ENCODE measurements at places on chromosomes 4 and X.

DNA sequence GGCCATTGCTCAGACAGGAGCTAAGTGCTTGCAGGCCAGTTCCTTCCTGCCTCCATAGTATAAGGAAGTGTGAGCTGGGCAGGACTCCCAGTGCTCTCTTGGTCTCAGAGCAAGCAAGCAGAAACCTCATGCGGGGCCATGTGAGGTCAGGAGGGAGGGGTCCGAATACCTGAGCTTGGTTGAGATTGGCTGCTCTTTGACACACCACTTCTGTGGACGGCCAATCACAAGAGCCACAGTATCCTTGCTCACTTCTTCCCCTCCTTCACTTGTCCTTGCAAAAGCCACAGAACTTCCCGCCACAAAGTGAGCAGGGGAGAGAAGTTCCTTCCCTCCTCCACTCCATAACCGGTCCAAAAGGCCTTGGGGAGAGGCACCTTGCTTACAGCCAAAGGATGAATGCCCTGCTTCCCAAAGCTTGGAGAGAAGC is 56.7 kb downstream of the PRPS1 start:
- no peak for DNase-seq

DNA sequence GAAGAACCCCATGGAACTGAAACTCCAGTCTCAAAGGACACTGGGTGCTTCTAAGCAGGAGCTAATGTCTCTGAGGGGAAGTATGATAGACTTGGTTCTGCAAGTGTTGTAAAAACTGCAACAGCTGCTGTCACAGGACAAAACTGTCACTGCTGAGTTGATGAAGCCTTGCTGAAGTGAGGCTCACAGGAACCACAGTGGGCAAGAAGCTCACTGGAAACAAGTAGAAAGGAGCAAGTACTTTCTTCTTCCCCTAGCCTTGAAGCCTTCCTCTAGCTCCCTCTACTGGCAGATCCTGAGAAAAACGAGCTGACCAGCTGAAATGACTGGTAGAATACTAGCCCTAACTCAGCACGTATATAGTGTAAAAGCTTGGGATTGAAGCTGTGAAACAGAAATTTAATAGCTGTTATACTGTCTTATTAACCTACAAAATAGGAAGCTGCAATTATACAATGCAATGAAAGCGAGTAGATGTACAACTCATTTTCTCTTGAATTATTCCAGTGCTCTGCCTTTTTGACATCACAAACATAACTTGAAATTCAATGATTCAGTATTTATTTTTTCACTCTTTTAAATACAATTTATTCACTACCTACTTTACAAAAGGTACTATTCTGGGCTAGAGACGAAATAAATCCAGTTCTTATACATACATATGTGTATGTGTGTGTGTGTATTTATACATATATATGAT is 91.4 kb downstream of the GABRB1 start:
- peak; percentile 14 for DNase-seq

DNA sequence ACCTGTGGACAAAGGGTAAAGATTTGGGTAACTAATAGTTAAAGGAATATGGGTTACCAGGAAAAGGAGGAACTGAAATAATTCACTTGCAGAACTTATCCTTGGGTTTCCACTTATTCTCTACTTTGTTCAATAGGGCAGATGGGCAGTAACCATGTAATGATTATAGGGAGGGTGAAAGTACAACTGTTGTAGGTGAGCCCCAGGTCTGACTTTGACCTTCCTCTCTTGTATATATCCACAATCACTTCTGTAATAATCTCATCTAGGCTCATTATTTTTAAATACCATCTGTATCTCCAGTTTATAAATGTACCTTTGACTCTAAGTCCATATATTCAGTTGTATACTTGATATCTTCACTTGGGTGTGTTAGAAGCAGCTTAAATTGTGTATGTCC is 32.1 kb downstream of the CXXC4 start:
- no peak for DNase-seq

- DNase-seq = no peak
These were observed 245.4 kb downstream of the DCLK2 start for GRCh38 chr4:150323406-150324325.

- peak; percentile 20 for DNase-seq
These were observed 164.4 kb downstream of the QDPR start for GRCh38 chr4:17347445-17347844.

DNA sequence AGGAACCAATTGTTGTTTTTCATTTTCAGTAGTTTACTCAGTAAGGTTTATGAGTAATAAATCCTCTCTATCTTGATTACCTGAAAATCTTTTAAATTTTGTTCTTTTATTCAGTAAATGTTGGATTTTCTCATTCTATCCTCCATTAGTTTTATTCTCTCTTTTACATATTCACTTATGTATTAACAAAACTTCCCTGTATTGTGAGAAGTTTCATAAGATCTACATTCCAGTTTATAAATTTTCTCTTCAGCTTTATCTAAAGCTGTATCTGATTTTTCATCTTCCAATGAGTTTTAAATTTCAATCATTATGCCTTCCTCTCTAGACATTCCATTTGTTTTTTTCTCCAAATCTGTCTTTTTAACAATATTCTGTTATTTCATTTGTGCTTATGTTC is 310.2 kb downstream of the UNC5C start:
- DNase-seq = no peak

DNA sequence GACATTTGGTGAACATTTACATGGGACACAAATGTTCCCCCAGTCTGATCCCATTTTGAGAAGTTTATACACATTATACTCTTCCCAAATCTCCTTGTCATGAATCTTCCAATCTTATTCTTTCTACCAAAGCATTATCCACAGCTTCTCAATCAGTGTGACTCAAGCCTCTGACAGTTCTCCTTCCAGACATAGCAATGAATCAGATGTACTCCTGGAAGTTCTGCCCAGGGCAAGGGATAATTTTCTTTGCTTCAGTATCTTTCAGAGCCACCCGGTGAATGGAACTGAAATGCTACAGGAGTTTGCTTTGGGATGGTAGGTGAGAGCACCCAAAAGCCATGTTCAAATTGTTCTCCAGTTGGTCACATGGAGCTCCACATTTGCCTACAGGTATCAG is 145.5 kb downstream of the ANXA5 start:
- no peak for DNase-seq

DNA sequence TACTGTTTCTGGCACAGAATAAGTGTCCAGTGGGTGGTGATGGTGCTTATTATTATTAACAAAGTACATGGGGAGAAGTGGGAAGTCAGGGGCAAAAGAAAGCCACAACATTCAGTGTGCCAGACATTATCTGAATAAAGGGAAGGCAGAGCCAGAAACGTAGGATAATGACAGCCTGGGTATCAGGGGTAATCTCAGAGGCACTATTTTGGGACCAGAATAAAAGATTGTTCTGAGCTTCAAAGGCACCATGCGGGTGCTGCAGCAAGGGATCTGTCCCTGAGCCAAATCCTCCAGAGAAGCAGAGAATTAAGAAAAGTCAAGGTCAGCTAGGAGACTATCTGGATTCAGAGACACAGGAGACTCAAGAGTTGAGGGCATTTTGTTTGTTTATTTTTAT is 328.8 kb upstream of the GATB start:
- no peak for DNase-seq

GRCh38 chr4:129490516-129490915 is 394.6 kb downstream of the C4orf33 start:
- no peak for DNase-seq

GRCh38 chr4:188117631-188118324 is 8.4 kb upstream of the TRIML2 start:
- no peak for DNase-seq

GRCh38 chrX:150219374-150220185 is 143.5 kb upstream of the MAMLD1 start:
- no peak for DNase-seq

DNA sequence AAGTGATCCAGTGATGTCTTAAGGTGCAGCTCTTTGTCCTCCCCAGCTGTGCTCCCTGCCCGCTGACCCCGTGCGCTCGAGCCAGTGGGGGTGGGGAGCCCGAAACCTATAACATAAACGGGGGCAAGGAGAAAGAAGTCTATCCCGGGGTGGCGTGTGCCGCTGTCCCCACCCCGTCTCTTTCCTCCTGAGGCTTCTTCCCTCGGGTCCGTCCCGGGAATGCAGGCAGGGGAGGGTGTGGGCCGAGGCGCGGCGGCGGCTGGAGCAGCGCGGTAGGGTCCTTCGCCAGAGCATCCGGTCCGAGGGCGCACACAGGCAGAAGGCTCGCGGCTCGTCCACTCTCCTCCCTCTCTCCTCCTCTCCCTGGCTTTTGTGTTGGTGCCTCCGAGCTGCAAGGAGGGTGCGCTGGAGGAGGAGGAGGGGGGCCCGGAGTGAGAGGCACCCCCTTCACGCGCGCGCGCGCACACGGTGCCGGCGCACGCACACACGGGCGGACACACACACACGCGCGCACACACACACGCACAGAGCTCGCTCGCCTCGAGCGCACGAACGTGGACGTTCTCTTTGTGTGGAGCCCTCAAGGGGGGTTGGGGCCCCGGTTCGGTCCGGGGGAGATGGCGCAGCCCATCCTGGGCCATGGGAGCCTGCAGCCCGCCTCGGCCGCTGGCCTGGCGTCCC is at the start of gene RAB33A:
TSS of gene RAB33A (plus strand) at position 517 of the 681 bp plus-strand sequence. CDS start at position 618, 101 bp downstream.
- no peak for DNase-seq

GRCh38 chrX:20620306-20620705 is 353.6 kb upstream of the RPS6KA3 start:
- DNase-seq = no peak

- DNase-seq = peak; percentile 30
These were observed 38.9 kb downstream of the PDHA1 start for GRCh38 chrX:19382555-19383145.

DNA sequence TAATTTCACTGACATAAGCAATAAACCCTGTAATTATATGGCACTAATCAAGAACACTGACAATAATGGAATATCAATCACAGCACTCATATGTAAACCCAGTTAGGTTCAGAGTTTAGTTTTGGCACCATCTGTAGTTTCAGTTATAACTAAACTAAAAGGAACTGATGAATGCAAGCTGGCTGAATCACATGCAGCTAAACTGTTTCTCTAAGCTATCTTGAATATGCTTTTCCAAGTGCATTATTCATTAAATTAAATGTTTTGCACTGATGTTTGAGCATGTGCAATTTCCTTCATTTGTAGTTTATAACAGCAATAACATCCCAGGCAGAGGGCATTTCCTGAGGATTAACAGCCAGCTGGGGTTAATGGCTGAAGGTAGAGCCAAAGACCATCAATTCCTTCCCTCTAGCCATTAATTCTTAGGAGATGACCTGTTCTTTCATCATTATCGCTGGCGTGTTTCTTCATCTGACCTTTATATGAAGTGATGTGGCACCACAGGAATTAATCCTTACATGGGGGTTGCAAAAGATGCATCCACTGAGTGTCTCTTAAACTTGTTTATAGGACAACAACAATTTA is 562.8 kb upstream of the IGFBP7 start:
- no peak for DNase-seq

DNA sequence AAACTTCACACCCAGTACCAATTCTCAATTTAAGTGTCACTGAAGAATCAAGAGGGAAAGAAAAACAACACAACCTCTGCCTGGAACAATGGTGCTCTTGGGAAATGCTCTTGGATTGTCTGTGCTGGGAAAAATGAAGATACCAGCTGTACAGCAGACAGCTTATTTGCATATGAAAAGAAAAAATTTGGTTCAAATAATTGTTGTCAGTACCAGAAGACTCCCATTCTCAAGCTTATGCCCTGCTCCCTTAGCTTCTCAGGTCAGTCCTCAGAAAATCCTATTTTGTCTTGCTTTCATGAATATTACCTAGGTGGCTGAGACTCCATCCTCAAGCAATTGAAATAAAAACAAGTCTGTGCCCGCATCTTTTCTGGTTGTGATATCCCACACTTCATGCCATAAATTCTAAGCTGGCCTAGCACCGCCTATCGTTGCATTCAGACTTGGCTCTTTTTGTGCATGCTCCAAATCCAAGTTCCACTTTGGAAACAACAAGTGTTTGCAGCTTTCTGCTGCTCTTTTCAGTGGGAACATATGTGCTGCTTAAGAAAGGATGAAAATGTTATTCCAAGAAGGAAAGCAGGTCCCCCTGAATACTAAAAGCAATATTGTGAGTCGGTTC is 431.6 kb downstream of the INPP4B start:
- no peak for DNase-seq

DNA sequence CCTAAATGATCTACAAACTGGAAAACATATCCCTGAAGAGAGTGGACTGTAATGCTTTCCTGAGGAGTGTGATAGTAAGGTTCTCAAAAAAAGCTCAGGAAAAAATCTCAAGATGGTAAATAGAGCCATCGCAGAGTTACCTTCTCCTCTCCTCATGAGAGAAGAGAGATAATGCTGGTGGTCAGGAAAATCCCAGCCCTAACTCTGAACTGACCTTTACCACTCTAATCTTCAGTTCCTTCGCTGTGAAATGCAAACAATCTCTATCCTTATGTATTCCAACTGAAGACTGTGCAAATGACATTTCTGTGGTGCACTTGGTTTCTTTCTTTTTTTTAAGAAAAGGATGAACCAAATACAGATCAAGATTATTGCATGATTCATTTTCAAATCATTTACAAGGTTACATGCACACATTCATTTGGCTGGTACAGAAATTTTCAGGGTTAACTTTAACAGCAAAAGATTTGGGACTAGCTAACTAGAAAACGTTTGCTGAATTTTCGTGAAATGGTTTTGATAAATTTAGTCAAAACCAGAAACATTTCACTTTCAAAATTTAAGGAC is 8.3 kb downstream of the PPM1K start:
- DNase-seq = no peak

- DNase-seq = no peak
These were observed 162.3 kb downstream of the BTC start for GRCh38 chr4:74631988-74632387.

GRCh38 chrX:40260146-40260747 is 162.5 kb upstream of the BCOR start:
- no peak for DNase-seq

GRCh38 chr4:25847329-25847728 is 15.5 kb downstream of the SEL1L3 start:
- no peak for DNase-seq

DNA sequence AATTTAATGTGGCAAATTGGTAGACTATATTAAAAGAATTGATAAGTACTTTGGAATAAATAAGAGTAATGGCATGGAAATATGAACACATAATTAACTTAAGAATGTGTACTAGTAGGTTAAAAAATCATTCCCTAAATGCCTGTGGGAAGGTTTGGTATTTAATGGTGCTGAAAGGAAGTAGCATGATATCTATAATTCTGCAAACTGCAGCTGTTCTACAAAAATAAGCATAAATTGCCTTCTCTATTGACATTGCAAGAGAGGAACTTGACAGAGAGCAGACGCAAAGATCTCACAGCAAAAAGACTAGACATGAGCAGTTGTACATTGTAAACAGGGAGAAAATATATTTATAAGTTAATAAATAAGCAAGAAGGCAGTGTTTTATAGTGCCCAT is 752.5 kb upstream of the PCDH10 start:
- DNase-seq = no peak

GRCh38 chrX:132119283-132119682 is 8.5 kb downstream of the FRMD7 start:
- DNase-seq = no peak
